Neural crest cell (in vitro differentiated cells): ENCODE measurements at places on chromosomes 12 and 14. TPM values are rescaled to one million over a fixed set of nuclear protein-coding genes. Genes with fewer than 3 reads are reported as not detected.

The RPS6KA5 gene
- total RNA-seq: 2.0 and 2.2 TPM in 2 replicates

The EML5 gene
- total RNA-seq: 1.3 TPM in 2 replicates

The PLXNC1 gene
- 4.3 and 5.8 TPM in 2 replicates for total RNA-seq

The GALNT6 gene
- 0.09 and 0.16 TPM in 2 replicates for total RNA-seq

The AKT1 gene
- total RNA-seq: 179 and 191 TPM in 2 replicates

- DNase-seq: no peak
These were observed 292.3 kb downstream of the FUT8 start for GRCh38 chr14:65704850-65705249.

The LRRIQ1 gene
- total RNA-seq: 3.8 and 4.3 TPM in 2 replicates

DNA sequence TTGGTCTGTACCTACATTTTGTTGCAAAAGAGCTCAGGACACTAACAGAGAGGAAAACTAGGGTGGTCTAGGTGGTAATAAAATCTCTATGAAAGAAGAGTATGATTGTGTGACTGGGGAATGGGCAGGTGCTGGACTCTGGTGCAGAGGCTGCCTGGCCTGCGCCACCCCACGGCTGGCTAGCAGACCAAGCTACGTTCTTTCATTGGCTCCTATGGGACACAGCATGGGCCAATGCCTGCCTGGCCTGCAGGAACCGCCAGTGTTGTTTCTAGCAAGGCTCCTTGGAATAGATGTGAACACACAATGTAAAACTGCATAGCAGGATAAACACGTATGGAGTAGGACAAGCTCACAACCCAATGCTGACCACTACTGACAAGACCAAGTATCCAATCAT is 51.7 kb upstream of the CORO1C start:
- DNase-seq: no peak

The LTBP2 gene
- total RNA-seq: 0.93 and 1.3 TPM in 2 replicates
